CD4-positive, alpha-beta T cell treated with Interleukin-17A for 4 hours (primary cell): ENCODE measurements at places on chromosomes 16 and 17.

- DNase-seq, result no peak
Observed at GRCh38 chr17:2138761-2139160, 83.9 kb downstream of the HIC1 start.

- peak; percentile 61 for DNase-seq
Observed at GRCh38 chr16:29710227-29711219, 31.5 kb downstream of the QPRT start.

DNA sequence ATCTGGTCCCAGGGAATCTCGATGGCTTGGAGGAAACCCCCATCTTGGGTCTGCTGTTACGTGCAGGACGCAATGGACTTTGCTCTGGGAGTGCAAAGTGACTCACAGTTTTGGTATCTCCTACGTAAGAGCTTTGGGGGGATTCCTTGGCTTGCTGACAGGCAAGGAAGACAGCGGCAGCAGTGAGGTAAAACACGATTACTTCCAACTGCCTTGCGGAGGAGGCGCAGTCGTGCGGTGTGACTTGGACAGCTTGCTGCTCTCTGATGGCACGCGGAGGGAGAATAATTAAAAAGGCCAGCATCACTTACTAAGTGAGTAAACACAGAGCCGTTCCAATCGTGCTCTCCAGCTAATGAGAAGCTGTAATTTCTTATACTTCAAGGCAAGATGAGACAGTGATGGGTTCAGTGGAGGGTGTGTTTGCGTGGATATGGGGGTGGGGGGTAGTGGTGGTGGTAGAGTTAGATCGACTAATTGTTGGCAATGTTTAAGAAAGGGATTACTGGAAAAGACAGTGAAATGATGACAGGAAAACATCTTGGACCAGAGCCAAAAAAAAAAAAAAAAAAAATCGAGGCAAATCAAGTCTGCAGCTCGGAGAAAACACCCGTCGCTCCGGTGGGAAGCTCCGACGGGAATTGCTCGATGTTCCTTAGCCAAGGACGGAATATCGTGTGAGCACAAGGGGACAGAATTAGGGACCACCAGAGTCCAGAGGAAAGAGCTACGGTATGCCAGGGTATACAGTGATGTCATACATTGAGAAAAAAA is 184.8 kb upstream of the ZFHX3 start:
- no peak for DNase-seq

- DNase-seq, result no peak
Observed at GRCh38 chr17:56742601-56743000, 91.1 kb downstream of the C17orf67 start.

DNA sequence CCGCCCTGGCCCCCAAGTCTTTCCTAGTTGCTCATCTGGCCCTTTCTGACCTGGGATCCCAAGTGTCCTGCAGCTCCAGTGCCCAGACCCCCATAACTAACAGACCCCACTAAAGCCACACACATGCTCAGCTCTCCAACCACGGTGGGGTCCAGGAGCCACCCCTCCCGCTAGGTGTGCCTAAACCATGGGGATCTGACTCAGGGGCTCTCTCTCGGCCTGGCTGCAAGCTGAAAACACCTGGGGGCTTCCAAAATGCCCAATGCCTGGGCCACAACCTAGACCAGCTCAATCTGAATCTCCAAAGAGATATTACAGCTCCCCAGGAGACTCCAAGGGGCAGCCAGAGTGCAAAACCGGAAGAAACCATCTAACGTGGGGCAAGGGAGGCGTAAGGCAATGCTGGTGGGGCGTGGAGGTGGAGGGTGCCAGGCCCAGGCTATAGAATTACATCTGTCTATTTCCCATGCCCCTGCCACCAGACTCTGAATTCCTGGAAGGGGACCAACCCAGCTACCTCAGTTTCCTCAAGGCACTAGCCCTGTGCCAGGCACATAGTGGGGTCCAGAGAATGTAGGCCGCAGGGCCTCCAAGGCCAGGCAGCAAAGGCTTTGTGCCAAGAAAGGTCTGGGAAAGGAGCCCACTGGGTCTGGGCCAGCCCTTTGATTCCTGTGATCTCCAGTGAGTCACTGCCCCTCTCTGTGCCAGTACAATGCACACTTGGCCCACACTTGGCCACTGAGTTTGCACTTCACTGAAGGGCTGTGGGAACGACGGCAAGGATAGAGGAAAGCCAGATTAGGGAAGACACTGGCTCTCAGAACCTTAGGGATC is 3.3 kb downstream of the CD2BP2 start:
- DNase-seq, result no peak
